Activated T-helper 17 cell treated with anti-CD3 and anti-CD28 coated beads, Interleukin-2, amount 50 U/mL, for 72 hours (primary cell): ENCODE measurements at places on chromosomes 5 and 9. TPM values are rescaled to one million over a fixed set of nuclear protein-coding genes. Genes with fewer than 3 reads are reported as not detected.

DNAJC18 gene
- total RNA-seq = 23.4 TPM

ANKRD34B gene
- not detected for total RNA-seq

PCDHA3 gene
- not detected for total RNA-seq

DNA sequence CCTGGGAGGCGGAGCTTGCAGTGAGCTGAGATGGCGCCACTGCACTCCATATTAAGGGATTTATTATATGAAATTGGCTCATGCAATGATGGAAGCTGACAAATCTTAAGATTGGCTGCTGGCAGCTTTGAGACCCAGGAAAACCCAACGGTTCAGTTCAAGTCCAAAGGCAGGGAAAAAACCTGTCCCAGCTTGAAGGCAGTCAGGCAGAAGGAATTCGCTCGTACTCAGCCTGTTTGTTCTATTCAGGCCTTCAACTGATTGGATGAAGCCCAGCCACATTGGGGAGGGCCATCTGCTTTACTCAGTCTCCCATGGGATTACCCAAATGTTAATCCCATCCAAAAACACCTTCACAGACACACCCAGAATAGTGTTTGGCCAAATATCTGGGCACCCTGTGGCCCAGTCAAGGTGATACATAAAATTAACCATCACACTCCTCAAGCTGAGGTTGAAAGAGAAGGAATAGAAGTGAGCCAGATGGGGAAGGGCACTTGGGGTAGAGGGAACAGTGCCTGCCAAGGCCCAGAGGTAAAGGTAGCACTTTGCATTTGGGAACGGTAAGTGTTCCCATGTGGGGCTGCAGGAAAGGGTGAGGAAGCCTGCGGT is 8.5 kb upstream of the ORM1 start:
- no peak for ATAC-seq

DNA sequence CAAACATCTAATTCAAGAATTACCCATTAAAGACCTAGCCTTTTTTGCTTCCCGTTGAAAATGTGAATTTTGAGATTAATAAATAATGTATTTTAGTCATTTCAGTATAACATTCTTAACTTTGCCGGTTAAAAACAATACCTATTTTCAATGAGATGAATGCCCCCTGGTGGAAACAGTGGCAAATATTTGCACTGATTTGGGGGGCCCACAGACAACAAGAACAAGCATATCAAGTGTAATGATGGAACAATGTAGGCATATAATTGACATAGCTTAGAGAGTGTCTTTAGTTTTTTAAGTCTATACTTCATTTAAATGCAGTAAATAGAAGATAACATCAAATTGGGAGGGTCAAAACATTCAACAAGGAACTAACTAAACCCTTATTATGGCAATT is 111.9 kb downstream of the NTRK2 start:
- no peak for ATAC-seq

DNA sequence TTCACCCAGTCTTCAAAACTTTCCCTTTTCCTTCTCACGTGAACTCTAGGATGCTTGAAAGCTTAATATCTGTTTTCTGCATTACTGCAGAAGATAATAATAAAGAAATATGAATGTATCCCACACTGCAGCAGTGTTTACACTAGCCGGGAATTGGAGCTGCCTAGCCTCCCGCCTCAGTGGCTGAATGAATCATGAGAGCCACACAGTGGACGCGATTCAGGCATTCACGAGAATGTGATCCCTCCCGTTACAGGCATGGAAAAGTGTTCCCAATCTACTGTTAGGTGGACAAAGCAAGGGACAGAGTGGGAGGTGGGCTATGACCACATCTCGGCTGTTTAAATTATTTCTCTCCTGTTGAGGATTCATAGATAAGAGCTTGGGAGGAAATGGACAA is 69.4 kb upstream of the CTSL start:
- ATAC-seq = no peak

GRCh38 chr5:76787237-76787636 is 31.6 kb upstream of the F2RL1 start:
- no peak for ATAC-seq

DNA sequence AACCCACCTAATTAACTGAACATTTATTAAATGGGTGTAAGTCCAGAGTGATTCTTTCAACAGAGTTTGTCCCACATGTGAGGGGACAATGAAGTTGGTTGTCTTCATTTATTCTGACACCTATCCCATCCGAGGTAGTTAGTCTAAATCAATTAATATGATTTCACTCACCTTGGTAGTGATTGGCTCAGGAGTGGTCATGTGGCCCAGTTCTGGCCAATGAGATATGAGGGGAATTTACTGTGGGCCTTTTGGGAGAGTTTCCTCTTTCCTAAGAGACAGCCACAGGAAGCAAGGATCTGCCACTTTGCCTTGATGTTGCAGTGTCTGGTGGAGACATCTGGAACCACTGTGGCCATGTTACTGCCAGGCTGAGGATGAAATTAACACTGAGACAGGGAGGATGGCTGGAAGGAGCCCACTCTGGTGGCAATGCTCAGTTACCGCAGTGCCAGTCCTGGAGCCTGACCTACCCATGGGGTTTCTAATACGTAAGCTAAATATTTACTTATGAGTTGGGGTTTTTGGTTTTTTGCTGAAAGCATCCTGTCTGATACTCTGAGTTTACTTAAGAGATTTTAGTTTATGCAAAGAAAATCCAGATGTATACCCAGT is 118.6 kb downstream of the FGF18 start:
- no peak for ATAC-seq

DNA sequence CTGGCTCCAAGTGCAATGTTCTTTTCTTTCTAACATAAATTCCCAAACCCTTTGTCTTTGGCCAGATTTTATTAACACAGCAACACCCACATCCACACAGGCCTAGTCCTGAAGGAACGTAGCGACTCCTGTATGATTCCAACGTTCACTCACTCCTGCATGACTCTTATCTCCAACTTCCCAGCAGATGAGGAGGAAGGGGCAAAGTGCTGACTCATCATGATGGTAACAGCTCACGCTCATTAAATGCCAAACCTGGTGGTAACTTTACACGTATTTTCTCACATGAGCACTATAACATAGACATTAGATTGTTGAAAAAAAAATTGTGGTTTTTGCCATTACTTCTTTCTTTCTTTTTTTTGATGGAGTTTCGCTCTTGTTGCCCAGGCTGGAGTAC is 1349.5 kb downstream of the EFNA5 start:
- no peak for ATAC-seq

GRCh38 chr9:115109486-115109885 is 8.5 kb downstream of the TNC start:
- ATAC-seq = no peak

DNA sequence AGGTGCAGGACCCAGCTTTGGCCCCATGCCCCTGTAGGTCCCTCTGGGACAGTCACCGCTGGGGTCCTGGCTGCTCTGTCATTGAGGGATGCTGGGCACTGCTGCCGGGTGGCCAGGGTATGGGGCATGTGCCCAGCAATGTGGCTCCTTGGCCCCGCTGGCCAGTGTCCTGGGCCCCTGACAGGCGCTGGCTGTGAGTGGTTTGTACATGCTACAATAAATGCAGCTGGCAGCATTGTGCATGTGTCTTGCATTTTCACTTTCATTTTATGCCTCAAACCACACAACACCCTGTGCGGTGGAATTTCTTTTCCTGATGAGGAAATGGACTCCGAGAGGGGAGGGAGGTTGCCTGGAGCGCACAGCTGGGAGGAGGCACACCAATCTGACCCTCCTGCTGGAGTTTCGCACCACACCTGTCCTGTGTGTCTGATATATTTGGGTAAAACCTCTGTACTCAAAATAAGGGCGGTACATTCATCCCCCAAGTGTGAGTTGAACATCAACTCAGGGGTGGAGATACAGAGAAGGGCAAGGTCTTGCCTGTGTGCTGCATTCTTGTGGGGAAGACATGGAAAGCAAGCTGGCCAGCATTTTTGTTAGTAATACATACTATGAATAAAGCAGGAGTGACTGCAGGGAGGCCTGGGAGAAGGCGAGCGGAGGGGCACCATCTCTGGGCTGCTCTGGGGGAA is 11.7 kb downstream of the TSPAN17 start:
- ATAC-seq = no peak

DNA sequence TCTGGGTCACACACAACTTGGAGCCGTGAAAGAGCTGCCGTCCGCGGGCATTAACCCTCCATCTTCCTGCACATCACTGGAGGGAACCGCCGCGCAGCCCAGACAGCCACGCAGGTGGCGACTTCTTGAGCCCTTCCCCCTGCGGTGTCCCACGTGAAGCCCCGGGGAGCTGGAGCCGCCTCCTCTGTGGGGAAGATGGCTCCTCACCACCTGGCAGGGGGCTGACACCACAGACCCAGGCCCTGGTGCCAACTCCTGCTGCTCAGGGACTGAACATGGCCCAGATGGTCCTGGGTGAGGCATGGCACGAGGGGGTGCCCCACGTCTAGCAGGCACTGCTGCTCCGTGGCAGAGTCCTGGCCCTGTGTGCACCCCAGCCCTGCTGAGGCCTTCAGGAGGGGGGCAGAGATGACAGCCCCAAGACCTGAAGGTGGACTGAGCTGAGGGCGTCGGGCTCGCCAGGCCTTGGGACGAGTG is 38.9 kb downstream of the NDUFS6 start:
- ATAC-seq = no peak

DNA sequence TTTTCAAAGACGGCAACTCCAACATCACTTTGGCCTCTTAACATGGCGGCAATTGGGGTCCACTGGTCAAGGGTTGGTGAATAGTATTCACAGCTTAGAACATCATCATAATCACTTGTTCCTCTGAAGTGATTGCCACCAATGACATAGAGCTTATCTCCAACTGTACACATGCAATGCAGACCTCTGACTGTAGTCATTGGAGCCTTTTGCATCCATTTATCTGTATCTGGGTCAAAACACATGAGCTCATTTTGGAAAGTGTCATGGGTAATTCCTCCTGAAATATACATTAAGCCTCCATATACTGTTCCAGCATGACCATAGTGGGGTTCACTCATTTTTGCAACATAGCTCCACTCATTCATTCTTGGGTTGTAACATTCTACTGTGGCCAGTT is 2.0 kb downstream of the KLHL9 start:
- ATAC-seq = no peak
